ENCODE measurements at places on chromosomes 16 and 17.

DNA sequence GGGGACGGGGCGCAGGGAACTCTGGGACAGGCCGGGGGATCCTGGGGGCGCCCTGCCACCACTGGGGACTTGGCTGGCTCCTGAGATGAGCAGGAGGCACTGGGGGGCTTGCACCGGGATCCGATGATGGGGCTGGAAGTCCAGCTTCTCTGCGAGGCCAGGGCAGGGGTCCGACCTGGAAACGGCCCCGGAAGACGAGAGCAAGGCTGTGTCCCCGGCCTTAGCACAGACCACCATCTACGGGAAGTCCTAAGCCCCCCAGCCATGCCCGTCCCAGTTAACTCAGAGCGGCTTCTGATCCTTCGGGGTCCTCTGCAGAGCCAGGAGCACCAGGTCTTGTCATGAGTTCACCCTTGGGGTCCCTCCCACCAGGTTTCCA, 573 bp downstream of the CDT1 start:
- DNase-seq, result no peak

DNA sequence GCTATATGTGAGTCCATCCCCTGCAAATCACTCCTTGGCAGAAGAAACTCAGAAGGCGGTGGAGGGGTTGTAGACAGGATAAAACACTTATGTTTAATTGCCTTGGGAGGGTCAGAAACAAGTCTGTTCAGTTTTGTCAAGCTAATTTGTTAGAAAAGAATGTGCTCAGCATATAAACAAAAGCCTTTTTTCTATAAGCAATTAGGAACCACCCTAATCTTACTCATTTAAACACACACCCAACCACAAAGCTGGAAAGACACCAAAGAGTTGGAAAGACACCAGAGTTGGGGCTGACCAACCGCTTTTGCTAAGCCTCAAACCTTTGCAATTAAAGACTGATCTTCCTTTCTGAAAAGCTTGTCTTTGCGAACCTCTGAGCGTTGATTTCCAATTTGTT, 439.2 kb upstream of the ERCC4 start:
- DNase-seq, result no peak

DNA sequence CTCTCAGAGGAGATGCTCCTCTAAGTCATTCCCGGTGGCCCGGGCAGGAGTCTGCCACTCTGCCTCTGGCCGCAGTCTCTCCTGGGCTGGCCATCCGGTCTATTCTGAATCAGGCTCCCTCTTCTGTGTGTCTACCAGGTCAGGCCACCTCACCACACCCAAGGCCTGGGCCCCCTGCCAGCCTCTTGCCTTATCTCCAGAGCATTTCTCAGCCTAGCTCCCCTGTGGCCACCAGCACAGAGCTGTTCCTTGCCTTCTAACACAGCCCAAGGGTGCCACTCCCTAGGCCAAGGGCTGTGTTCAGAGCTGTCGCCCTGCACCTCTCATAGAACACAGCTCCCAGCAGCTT, 55.3 kb downstream of the MYO18A start:
- no peak for DNase-seq

GRCh38 chr16:57380671-57381462, 8.6 kb downstream of the CX3CL1 start:
- DNase-seq, result no peak

DNA sequence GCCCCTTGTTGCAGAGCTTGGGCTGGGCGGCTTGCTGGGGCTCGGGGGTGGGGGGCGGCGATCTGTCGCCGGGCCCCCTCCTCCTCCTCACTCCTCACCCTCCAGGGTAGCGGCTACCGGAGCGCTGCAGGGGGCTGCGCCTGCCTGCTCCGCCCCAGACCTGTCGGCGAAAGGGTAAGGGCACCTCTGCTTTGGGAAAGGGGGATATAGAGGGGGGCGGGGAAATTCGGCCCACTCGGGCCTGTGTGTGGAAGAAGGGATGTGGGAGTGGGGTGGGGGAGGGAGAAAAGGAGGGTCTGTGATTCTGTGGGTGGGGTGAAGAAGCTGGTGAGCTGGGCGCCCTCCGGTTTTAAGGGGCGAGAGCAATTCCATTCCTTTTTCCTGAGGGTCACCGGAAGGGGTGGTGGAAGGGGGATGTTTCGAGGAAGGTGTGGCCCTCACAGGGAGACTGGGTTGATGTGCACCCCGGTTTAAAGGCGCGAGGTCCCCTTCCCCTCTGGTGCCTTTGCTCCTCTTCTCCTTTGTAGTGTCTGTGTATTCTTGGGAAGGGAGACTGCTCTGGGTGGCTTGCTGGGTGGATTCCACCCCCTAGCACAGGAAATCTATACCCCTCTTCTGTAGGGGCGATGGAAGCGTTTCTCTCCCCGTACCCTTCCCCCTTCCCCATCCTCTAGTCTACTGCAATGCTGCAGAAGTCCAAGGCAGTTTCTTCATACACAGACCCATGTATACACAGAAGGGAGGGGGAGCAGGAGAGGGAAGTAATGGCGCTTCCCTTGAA, 878 bp downstream of the TAOK1 start:
- DNase-seq, result no peak

DNA sequence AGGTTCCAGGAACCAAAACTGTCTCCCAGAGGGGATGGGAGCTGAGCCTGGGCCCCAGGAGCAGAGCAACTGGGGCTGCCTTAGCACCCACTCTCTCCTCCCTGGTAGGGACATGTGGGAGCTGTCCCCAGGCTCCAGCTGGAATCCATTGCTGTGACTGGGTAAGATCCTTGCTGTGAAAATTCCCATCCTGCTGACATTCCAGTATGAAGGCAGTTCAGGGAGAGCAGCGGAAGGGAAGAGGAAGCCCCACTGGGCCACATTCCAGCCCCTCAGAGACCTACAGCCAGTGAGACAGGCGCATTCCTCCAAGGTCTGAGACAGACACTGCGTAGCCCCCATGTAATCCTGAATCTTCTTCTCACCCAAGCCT, 24.2 kb downstream of the MYO18A start:
- no peak for DNase-seq

DNA sequence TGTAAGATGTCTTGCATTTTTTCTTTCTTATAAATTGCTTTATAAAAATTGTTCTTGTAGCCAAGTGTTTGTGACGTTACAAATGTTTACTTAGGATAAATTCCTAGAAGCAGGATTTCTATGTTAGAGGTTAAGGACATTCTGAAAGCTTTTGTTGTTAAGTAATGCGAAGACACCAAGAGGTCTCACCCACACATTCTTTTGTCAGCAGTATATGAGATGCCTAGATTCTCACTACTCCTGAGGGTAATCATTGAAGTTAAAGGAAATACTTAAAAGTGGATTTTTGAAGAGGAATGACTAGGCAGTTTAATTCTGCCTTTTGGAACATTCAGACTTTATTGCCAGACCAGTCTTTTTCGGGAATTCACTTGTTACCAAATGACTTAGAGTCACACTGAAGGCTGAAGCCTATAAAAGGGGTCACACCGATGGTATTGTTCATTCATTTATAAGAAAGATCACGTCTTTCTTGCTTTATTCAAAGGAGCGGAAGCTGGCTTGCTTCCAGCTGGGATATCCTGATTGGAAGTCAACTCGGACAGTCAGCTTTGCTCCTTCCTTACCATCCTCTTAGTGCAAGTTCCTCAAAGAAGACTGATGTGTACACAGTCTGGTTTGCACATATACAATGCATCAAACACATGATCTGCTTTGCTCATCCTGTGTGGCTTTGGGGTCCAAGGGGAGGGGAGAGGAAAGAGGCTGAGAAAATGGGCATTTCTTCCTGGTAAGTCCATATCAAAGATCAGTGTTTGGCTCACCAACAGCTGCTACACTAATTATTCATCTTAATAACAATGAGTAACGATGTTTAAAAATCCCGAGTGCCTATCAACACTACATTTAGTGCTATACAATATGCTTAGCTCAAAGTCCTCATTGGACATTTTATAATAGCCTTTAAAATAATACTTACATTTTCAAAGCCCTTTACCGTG, 160.0 kb downstream of the MAP2K6 start:
- DNase-seq, result no peak

DNA sequence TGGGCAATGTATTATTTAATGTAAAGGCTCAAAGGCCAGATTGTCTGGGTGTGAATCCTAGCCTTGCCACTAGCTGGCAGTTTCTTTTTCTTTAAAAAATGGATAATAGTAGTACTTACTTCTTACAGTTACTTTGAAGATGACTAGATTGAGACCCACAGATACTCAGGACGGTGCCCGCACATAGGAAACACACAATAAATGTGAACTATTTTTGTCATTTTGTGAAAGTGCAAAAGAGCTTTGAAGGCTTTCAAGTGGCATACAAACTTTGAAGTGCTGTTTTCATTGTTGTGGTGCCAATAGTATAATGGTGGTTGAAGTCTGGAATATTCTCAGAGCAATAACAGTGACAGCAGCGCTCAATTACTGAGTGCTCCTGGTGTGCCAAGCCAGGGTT, 63.6 kb downstream of the OTOA start:
- no peak for DNase-seq

- no peak for DNase-seq
Observed at GRCh38 chr17:14320734-14321475, 20.0 kb downstream of the HS3ST3B1 start.

DNA sequence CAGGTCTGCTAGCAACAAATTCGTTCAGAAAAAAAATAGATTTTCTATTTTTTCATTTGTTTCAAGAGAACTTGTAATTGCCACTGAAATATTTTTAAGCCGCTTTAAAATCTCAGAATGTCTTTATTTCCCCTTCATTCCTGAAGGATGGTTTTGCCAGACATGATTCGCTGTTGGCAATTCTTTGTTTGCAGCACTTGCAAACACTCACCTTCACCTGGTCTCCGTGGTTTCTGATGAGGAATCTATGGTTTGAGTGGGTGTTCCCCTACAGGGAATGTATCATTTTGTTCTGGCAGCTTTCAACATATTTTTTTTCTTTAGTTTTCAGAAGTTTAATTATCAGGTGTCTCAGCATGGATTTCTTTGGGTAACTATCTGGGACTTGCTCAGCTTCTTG, 36.3 kb upstream of the CBX4 start:
- no peak for DNase-seq

GRCh38 chr16:88451586-88452481, 1.2 kb upstream of the ZFPM1 start:
- no peak for DNase-seq

GRCh38 chr16:3771513-3771912, 54.2 kb upstream of the TRAP1 start:
- no peak for DNase-seq

- DNase-seq, result peak; percentile 48
Observed at GRCh38 chr17:72556944-72557826, 436.4 kb downstream of the SOX9 start.

- no peak for DNase-seq
Observed at GRCh38 chr16:57226701-57227621, 18.1 kb upstream of the ARL2BP start.

DNA sequence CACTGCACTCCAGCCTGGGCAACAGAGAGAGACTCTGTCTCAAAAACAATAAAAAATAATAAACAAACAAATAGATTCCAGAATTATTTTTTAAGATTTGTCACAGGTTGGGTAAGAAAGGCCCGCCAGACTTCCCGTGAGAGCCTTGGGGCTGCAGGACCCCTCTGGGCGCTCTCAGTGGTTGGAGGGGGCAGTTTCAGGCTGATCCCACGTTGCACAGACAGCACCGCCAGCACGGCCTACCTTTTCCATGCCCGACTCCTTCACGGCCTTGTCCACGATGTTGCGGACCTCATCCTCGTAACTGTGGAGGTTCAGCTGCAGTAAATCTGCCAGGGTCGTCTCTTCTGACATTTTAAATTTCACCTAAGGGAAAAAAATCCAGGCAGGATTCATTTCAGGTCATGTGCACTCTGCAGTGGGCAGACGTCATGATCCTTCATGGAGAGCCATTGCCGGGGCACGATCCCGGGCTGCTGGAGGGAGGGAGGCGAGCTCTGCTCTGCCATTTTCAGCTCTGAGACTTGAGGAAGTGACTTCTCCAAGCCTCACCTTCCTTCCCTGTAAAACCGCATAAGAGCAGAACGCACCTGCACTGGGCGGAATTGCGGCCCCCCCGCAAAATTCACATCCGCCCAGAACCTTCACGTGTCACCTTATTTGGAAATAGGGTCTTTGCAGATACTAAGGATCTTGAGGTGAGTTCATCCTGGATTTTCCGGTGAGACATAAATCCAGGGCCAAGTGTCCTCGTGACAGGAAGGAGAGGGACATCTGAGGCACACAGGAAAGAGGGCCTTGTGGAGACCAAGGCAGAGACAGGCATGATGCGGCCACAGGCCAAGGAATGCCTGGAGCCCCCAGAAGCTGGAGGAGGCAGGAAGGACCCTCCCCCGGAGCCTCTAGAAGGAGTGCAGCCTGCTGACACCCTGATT, 66.8 kb downstream of the DNAH17 start:
- DNase-seq, result no peak

- DNase-seq, result no peak
Observed at GRCh38 chr16:85199069-85199725, 86.9 kb upstream of the CIBAR2 start.

DNA sequence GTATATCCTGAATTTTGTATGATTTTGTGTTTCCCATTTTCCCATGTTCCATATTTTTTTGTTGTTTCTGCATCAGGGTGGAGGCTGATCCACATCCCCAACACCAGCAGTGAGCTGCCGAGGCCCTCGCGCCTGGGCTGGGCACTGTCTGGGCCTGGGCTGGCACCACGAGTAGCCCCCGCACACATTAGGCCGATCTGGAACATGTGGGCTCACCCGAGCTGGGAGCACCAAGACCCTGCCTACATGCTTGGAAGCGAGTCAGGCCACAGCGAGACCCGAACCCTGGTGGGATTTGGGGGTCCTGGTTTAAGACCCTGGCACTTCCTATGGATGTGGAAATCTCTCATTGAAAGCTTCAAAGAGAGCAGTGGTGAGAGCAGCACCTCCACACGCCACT, 8.5 kb downstream of the KCTD5 start:
- no peak for DNase-seq

DNA sequence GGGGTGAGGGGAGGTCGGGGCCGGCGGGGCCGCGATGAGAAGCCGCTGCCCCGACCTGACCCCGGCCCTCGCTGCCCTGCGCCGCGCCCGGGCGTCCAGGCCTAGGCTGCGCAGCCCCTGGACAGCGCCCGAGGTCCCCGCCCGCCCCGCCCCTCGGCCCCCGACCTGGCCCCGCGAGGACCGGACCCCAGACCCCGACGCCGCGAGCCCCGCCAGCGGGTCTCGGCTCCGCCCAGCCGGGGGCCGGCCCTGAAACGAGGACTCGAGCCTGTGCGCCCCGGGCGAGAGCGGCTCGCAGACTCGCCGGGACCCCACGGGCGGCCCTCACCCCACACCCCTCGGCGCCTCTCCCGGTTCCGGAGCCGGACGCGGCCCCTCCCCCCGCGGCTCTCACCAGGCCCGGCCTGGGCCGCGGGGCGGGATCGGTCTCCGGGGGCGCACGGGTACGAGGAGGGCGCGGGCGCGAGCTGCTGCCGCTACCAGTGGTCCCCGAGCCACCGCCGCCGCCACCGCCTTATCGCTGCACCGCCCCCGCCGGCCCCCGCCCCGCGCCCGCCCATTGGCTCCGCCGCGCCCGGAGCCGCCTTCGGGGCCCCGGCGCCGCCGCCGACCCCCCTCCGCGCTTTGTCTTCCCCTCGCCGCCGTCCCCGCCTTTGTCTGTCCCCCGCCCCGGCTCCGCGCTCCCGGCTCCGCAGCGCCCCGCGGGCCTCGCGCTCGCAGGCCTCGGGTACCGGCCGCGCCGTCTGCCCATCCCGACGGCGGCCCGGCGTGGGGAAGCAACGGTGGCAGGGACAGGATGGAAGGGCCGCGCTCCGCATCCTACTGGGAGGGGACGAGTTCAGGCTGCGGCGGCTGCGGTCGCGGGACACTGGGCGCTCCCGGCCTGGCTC, at the start of gene LIMD2:
Gene LIMD2 (minus strand): TSS at position 488 of the 890 bp plus-strand sequence. CDS start 827 bp downstream, outside the sequence.
- DNase-seq, result no peak

All from NCI-H1048 (cell line).